Naive B cell (primary cell): ENCODE measurements at places on chromosomes 6 and 20. TPM values are rescaled to one million over a fixed set of nuclear protein-coding genes. Genes with fewer than 3 reads are reported as not detected.

- DNase-seq = no peak
Observed at GRCh38 chr6:165726965-165727381, 63.9 kb upstream of the PDE10A start.

DNA sequence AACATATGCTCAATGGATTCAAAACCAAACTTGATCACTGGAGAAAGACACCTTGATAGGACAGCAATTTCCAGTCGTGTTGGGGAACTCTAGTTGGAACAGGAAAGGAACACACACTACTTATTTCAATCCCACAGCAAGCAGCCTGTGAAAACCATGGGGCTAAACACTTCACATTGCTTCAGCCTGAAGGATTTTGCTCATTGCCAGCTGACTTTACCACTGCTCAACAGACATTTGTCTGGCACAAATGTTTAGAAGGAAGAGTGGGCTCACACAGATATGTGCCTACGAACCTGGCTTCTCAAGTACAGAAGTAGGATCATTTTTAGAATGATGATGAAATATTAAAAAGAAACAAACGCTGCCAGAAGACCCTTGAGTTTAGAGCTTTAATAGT lies 598.1 kb downstream of the PHF3 start:
- no peak for DNase-seq

DNA sequence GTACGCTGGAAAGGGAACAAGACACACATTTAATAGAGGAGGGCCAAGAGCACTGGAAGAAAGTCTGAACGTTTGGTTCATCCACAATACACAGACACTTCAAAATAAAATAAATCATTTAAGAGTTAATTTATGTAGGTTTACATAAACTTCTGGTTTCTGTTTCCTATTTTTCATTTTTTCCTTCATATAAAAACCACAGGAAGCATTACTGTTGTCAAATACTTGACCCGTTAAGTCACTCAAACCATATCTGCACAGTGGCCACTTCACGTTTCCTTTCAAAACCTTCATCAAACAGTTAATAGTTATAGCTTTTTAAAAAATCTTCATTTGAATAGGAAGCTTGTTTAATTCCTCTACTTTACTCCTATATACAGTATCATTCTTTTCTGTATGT lies 257.6 kb upstream of the THEMIS start:
- no peak for DNase-seq

- no peak for DNase-seq
Observed at GRCh38 chr6:141321493-141322347, 811.0 kb upstream of the GJE1 start.

DNA sequence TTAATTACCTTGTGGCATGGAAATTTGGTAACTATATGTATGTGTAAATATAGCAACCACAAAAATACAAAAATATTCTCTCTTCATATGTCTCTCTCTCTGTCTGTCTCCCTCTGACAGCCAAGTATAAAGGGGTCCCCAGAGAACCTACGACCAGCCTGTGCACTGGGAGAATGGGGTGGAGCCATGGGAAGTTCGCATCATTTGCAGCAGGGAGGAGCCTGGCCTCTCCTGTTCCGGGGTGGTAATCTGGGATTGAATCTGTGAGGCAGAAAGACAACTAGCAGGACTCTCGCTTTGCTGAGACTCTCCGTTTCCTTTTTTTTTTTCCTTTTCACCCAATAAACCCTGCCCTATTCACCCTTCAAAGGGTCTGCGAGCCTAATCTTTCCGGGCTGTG lies 1109.1 kb downstream of the HACE1 start:
- no peak for DNase-seq

DNA sequence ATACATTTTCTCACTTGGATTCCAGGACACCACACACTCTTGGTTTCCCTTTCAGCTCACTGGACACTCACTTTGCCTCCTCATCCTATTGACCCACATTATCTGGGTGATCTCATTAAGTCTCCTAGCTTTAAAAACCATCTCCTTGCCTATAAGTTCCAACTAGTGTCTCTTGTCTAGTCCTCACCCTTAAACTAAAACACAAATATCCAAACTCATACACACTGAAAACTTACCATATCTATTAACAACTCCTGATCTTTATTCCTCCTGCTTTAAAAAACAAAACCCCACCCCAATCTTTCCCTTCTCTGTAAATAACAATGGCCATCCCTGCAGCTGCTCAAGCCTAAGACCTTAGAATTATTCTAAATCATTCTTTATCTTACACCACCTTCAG lies 3.5 kb upstream of the SMIM28 start:
- DNase-seq = no peak

The F13A1 gene
- 3.3 TPM for polyA plus RNA-seq

The SLC4A11 gene
- not detected for polyA plus RNA-seq

The ANKRD66 gene
- not detected for polyA plus RNA-seq

The C2 gene
- polyA plus RNA-seq = not detected

The SHLD1 gene
- polyA plus RNA-seq = 27.8 TPM

The MAK gene
- 0.08 TPM for polyA plus RNA-seq

The PIM1 gene
- 23.0 TPM for polyA plus RNA-seq
